ENCODE measurements at places on chromosomes 13 and 19.
A peak's percentile ranks its signal among the peaks of the same experiment; 100 is the strongest.

- DNase-seq, result no peak
Measured at GRCh38 chr13:21777166-21777565, 106.3 kb downstream of the FGF9 start.

- peak; percentile 99 for DNase-seq
Measured at GRCh38 chr13:30870049-30870884, 35.8 kb upstream of the MEDAG start.

DNA sequence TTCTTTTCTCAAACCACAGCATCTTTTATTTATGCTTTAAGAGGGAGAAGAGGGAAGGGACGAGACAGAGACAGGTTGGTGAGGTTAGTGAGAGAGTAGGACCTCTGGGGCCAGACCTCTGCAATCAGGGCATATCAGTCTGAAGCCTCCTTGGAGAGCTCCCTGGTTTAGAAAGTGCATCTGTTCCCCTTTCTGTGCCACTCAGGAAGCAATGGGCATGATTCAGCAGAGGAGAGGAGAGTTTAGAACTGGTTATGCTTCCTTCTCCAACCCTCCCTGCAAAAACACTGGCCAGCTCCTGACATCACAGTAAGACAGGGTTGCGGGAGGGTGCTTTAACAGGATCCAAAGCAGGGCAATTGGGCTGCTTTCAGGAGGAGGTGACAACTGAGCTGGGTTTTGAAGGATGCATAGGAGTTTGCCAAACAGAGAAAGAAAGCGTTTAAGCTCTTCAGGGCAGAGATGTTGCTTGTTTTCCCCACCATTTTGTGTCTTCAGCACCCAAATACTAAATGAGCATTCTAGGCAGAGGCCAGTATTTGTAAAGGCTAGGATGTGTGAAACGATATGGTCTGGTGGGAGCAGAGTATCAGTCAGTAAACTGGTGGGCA is 33.1 kb downstream of the CERS4 start:
- DNase-seq, result no peak

DNA sequence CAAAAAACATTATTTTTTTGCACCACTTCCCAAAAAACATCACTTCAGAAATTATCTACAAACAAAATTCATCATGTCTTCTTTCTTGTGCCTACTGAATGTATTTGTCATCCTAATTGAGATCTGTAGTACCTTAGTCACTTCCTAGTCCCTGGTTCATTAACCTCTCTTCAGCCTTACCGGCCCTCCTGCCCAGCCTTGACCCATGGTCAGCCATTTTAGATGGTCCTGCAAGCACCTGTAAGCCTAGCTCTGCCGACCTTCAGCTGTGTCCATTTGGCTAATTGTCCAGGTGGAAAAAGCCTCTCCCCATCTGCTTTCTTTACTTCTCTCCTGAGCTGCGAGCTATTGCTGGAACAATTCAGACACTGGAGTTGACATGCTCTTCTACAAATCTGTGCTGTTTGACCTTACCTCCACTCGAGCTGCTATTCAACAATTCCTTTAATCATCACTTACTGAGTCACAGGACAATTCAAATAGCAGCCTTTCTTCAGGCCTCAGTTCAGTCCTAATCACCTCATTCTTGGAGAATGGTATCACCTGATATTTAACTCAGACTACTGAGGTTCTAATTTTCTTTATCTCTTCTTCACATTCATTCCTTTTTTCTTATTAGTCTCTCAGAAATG is 882.5 kb downstream of the PCDH9 start:
- DNase-seq, result no peak

GRCh38 chr19:54955376-54955775 is 8.0 kb upstream of the NLRP7 start:
- DNase-seq, result no peak

GRCh38 chr19:29771708-29772414 is 39.9 kb upstream of the CCNE1 start:
- DNase-seq, result peak; percentile 6

DNA sequence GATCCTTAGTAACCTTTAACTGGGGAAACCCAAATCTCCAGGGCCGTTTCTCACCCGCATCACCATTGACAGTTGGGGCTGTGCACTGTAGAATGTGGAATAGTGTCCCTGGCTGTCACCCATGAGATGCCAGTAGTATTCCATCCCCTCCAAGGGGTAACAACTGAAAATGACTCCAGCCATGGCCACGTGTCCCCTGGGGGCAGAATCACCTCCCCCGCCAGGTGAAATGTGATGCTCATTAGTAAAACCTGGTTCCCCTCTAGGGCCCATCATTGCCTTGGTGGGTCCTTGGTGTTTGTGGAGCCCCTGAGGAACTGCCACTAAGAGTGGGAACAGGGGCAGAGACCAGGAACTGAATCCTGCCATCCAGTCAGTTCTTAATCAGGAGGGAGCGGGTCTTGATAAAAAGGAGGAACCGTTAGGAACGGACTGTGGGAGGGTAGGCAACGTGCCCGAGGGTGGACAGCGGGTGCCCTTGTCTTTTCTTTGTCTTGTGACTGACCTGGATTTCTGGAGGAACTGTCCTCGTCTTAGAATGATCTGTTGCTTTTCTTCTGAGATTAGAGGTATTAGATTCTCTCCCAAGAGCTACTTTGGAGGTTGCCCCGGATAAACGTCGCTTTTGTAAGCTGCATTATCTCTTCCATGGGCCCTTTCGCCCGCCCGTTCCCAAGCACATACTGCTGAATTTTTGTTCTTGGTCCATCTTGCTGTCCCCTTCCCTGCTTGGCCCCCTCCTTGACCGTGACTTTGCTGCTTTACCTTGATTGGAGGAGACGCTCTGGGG is 3.5 kb downstream of the MYO9B start:
- DNase-seq, result no peak

DNA sequence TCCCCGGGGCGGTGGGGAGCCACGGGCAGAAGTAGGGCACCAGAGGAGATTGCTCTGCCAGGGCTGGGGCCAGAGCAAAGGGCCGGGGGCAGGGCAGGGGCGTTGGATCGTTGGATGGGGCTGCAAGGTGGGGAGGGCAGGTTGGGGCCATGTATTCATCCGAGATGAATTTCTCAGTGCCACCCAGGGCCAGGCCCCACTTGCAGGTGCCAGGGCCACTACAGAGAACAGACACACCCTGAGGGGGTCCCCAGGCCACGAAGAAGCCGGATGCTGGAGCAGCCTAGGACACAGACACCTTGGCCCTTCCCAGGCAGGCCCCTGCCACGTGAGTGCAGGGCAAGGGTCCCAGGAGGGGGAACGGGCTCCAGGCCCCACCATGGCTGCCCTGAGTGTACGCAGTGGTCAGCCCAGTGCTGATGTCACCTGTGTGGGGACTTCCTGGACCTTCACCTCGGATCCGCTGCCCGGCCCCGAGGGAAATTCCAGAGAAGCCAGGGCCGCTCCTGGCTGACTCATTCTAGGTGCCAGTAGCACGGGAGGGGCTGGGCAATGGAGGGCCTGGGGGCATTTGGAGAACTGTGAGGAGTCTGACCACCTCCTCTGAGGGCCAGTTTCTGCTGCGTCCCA is 9.6 kb upstream of the SBNO2 start:
- no peak for DNase-seq

GRCh38 chr13:59276436-59276835 is 887.3 kb downstream of the DIAPH3 start:
- DNase-seq, result no peak

DNA sequence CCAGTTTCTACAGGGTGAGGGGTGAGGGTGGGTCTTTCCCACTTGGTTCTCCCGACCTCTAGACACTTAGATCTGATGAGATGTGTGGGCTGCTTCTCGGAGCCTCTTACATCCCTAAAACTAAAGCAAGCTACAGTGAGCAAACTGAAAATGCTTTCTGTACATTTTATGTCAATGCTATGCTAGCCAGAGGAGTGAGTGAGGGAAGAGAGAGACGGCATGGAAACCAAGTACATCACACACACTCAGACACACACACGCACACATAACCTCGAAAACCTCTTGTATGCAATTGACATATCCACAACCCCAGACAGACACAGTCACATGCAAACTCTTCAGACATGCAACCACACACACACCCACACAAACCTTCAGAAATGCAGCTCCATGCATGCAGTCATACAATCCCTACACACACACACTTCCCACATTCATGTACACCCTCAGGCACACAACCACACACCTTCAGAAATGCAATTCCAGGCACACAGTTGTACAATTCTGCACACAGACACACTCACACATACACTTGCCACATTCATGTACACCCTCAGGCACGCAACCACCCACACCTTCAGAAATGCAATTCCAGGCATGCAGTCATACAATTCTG is 1.4 kb downstream of the SLC1A6 start:
- DNase-seq, result no peak

- DNase-seq, result no peak
Measured at GRCh38 chr19:49887665-49888509, 8.8 kb downstream of the IL4I1 start.

DNA sequence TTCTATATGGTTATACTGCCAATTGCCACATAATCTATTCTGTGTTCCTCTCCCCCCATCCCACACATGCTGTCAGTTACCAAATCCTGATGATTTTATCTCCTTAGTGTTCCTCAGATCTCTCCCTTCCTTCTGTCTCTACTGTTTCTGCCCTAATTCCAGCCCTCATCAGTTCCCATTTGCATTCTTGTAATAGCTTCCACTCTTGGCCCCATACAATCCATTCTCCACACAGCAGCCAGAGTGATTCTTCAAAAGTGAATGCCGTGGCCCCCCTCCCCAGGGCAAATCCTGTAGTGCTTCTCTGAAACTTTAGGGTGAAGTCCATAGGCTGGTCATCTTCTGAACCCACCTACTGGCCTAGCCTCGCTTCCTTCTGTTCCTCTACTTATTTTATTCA is 114.4 kb downstream of the ZAR1L start:
- no peak for DNase-seq

GRCh38 chr13:113621046-113621445 is 36.5 kb downstream of the TFDP1 start:
- no peak for DNase-seq

DNA sequence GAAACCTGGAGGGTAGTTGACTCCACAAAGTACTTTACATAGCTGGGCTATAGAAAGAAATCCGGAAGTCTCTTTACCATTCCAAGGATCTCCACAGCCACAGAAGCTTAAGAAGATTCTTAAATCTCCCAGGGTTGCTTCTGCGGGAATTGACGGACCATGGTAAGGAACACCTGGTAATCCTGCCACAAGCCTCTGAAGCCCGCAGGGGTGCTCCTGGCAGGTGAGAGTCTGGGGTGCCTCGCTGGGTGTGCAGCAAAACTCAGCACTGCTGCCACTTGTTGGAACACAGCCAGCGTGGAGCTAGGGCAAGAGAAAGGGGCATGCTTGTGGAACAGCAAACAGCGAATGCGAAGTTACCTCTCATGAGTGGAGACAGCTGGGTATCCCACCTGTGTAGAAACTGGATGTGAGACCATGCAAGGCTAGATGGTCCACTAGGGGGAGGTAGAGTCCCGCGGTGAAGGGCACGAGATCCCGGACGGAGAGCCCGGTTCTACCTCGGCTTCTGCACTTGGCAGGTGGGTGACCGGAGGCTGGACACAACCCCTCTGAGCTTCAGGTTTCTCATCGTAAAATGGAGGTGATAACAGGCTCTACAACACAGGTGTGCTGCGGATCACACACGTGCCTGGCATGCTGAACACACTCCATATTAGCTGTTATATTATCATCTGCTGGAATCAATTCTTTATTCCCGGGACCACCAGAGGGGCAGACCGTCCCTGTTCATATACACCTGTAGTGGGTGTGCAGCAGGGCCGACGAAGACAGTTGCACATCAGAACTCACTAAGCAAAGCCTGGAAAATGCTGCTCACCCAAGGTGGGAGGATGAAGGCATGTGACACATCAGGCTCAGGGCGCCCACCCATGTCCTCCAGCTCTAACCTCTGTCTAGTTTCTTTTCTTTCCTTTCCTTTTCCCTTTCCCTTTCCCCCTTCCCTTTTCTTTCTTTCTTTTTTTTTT is 24.1 kb upstream of the UBAC2 start:
- DNase-seq, result no peak

DNA sequence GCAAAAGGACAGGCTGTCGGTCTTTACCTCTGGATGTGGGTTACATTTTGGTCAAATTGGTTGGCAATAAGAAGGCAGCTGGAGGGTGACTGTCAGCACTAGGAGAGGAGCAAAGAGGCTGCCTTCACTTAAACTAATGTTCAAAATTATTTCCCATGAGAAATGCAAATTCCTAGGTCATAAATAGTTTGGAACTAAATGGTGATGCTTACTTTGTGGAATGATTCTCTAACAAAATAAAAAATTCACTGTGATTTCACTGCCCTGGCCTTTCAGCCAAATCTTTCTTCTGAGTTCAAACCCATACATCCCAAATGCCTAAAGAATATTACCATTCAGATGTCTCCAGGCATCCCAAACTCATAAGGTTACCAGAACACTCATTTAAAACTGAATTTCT is 25.0 kb upstream of the OXGR1 start:
- no peak for DNase-seq

GRCh38 chr19:52962394-52963246 is at the start of gene ZNF816:
ZNF816 (minus strand) TSS chr19:52962881; CDS start chr19:52956089, 6,792 bp downstream.
- DNase-seq, result peak; percentile 82

- DNase-seq, result no peak
Measured at GRCh38 chr19:40438284-40438683, 5.9 kb downstream of the SERTAD3 start.

DNA sequence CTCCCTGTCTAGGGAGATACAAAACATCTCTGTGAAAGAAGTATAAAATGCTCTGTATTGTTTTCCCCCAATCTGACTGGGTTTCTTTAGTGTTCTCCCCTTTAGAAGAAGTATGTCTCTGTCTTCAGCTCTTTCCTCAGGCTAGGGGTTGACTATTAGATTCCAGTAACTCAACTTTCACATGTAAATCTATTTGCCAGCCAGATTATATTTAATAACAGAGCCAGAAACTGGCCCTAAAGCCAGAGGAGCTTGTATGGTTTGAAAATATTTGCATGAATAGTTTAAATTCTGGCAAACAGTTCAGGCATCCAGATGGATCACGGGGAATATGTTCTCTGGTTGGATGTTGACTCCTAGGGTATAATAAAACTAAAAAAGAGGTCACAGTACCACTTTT is 22.3 kb upstream of the CYSLTR2 start:
- DNase-seq, result no peak

GRCh38 chr19:52343548-52343947 is 7.5 kb downstream of the ZNF610 start:
- DNase-seq, result no peak

- no peak for DNase-seq
Measured at GRCh38 chr13:27200413-27201070, 28.9 kb upstream of the USP12 start.

GRCh38 chr13:48068952-48069351 is 26.0 kb downstream of the MED4 start:
- no peak for DNase-seq

- DNase-seq, result no peak
Measured at GRCh38 chr13:95954266-95954665, 98.9 kb downstream of the UGGT2 start.

DNA sequence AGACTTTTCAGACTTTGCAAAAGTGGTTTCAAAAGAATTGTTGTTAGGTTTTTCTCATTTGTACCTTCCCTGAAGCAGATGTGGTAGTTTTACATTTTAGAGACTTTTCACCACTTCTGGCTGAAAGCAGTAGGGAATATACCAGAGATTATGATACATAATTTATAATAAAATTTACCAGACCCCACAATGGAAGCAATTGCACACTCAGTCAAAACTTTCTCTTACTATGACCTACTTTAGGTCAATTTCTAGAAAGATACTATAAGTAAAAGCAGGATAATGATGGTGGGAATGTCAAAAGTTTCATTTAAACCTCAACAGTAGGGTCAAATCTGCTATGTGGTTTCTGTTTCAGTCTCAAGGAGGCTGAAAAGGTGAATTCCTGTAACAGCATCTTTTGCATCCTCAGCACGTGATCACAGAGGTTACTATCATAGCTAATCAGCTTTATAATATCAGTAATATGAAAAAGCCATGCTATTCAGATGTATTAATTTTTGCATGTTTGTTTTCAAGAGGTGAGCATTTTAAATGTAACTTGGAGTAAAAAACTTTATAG is 26.9 kb downstream of the PCCA start:
- DNase-seq, result no peak
